Karpas-422 (cell line): ENCODE measurements at places on chromosomes 11 and 22. TPM values are rescaled to one million over a fixed set of nuclear protein-coding genes. Genes with fewer than 3 reads are reported as not detected.

The FERMT3 gene
- total RNA-seq, result 72.7 and 141 TPM in 2 replicates

The EXT2 gene
- total RNA-seq, result 51.5 and 64.0 TPM in 2 replicates

The SAAL1 gene
- 36.7 and 43.7 TPM in 2 replicates for total RNA-seq

The GLB1L3 gene
- total RNA-seq, result not detected in 2 replicates

The STIM1 gene
- total RNA-seq, result 9.0 and 17.0 TPM in 2 replicates

The CNTF gene
- total RNA-seq, result 0.76 and 4.1 TPM in 2 replicates

The PAMR1 gene
- not detected in 2 replicates for total RNA-seq

The OR2AG2 gene
- 0.22 and 0.48 TPM in 2 replicates for total RNA-seq

The CCDC15 gene
- 1.8 and 2.3 TPM in 2 replicates for total RNA-seq

The OR5P2 gene
- total RNA-seq, result not detected in 2 replicates

The SHISAL1 gene
- not detected in 2 replicates for total RNA-seq

The CDC45 gene
- total RNA-seq, result 28.1 and 36.5 TPM in 2 replicates
